ENCODE measurements at places on chromosomes 11 and 22.
A peak's percentile ranks its signal among the peaks of the same experiment; 100 is the strongest.

DNA sequence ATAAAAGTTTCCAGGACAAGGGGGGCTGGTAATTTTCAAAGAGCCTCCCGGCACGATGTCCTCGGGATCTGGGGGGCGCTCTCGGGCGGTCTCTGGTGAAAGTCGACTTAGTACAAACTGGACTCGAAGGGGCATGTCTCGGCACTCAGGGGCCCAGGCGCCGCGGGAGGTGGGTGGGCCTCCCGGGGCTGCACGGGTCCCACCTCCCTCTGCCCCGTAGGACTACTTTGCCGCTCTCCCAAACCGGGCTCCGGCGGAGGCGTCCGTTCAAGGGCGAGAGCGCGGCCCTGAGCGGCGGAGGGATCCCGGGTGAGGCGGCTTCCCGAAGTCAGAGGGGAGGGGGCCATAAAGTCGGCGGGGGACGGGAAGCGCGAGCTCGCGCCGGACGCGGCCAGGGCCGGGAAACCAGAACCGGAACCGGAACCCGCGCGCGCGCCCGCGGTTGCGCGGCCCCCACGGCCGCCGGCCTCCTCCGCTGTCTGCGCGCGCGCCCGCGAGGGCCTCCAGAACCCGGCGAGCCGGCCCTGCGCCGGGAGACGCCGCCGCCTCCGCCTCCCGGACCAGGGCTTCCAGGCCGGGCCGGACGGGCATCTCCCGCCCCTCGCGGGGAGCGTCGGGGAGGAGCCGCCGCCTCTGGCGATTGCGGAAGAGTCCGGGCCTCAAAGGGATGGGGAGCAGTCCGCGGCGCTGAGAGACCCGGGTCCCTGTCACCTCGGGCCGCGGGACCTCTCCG is at the start of gene ARHGEF12:
Gene ARHGEF12, plus strand, starts transcription at position 506 of the 733 bp plus-strand sequence. CDS start 831 bp downstream, outside the sequence.
- DNase-seq, result peak; percentile 95

- DNase-seq, result no peak
Observed at GRCh38 chr11:103433386-103434072, 324.3 kb downstream of the DYNC2H1 start.

DNA sequence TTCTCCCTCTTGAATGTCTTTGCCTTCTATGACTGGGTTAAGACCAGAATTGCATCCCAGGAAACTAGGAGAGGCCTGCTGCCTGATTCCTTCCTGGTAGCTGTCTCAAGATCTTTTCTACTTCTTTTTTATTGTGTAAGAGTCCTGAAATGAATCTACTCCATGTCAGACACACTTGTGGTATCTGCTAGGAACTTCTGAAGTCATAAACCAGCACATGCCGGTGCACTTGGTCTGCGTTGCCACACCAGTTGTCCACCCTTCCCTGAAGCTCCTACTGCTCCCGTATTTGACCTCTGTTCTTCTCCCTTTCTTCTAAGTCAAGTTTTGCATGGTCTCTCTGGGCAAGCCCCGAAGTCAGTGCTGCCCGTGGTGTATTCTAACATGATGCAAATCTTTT is 644.2 kb downstream of the ETS1 start:
- DNase-seq, result no peak

GRCh38 chr11:119906376-119906775 is 177.4 kb upstream of the NECTIN1 start:
- no peak for DNase-seq

DNA sequence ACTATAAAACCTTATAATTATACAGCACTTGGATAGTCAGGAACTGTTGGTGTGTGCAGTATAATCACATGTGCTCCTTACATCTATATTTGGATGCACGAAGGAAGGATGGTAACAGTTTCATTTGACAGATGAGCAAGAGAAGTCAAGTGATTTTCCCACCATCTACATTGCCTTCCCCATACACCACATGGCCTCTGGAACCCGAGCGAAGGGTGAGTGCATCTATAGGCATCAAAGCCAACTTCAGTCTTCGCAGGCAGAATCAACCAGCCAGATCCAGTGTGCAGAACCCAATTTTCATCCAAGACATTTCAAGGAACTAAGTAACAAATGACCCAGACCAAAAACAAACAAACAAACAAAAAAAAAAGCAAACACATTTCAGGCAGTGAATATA is 85.1 kb upstream of the BLID start:
- no peak for DNase-seq

DNA sequence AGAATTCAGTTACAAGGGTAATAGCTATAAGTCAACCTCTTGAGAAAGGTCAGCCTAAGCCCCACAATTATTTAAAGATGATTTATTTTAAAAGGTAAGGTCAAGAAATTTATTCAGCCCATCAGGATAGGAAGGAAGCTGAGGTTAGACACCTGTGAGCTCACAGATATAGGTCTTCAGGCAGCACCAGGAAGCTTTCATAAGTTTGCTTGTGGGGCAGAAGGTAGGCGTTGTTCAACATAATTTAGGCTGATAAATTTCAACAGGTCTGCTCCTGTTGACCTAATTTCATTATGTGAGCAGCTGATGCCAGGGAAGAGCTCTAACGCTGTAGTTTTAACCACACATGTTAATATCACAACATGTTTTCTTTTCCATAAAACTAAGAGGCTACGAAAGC is 118.1 kb upstream of the APOA1 start:
- no peak for DNase-seq

- no peak for DNase-seq
Observed at GRCh38 chr11:92751594-92751993, 217.9 kb upstream of the MTNR1B start.

DNA sequence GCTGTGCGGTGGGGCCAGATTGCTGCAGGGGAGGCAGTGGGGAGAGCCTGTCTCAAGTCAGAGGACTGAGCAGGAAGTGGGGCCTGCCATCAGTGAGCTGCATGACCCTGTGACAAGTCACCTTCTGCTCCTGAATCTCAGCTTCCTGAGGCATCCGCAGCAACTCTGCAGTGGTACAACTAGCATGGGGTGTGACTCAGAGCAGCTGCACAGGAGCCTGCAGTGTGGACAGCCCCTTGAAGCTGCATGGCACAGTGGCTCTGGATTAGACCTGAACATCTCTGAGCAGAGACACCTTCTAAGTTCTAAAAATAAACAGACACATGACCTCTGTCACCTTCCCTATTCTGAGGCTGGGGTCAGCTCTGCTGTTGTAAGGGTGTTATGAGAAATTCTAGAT is 18.0 kb downstream of the FAM227A start:
- DNase-seq, result no peak

DNA sequence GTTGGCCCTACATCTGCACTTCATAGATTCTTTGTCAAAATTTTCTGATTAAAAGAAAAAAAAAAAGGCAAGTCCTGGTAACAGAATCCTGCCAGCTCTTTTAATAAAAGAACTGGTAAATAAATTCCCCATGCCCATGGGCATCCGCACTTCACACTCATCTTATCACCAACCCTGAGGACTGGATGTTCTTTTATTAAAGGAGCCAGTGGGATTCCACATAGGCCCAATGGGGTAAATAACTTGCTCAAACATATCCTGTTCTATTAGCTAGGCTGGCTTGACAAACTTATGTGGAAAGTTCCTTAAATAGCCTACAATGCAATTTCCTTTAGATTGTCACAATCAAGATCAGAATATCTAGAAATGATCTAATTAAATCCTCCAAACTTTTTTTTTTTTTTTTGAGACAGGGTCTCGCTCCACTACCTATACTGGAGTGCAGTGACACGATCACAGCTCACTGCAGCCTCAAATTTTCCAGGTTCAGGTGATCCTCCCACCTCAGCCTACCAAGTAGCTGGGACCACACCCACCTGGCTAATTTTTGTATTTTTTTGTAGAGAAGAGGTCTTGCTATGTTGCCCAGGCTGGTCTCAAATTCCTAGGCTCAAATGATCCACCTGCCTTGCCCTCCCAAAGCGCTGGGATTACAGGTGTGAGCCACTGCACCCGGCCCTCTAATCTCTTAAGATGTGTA is 380.9 kb downstream of the LARGE1 start:
- DNase-seq, result no peak

- no peak for DNase-seq
Observed at GRCh38 chr11:125174686-125175085, 10.1 kb downstream of the PKNOX2 start.

- no peak for DNase-seq
Observed at GRCh38 chr11:113681711-113682413, 24.2 kb downstream of the TMPRSS5 start.
